MCF 10A (cell line): ENCODE measurements at places on chromosomes 1 and 21. TPM values are rescaled to one million over a fixed set of nuclear protein-coding genes. Genes with fewer than 3 reads are reported as not detected.

DNA sequence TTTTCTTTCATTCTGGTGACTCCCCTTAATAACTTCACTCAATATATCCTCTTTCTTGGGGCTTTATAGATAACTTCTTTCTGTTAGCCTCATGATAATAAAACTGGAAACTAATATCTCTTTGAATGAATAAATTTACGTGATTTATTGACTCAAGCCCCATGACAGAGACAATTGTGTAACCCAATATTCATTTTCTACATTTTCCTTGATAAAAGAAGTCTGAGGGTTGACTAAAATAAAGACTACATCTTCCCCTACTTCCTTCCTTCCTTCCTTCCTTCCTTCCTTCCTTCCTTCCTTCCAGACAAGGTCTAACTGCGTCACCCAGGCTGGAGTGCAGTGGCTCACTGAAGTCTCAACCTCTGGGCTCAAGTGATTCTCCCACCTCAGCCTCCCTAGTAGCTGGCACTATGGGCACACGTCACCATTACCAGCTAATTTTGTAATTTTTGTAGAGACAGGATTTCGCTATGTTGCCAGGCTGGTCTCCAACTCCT lies 85.1 kb downstream of the CYYR1 start:
- no peak for DNase-seq

DNA sequence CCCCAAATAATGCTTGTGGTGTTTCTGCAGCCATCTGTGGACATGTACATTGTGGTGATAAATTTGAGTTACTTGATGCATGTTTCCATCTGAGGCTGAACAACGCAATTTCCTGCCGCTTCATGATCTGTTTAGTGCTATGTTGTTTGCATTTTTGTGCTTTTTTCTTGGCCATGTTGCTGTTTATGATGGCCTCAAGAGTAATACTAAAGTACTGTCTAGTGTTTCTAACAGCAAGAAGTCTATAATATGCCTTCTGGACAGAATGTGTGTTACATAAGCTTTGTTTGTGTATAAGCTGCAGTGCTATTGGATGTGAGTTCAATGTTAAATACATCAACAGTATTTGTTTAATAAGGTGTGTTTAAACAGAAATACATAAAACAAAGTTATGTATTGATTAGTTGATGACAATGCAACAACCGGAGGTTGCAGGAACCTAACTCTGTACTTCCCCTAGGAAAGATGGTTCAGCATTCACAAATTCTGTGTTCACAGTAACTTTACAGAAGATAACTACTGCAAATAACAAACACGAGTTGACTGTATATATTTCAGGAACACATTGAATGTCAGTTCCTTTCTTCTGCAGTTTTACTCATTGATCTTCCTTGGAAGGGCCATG lies 114.8 kb upstream of the USP24 start:
- no peak for DNase-seq

DNA sequence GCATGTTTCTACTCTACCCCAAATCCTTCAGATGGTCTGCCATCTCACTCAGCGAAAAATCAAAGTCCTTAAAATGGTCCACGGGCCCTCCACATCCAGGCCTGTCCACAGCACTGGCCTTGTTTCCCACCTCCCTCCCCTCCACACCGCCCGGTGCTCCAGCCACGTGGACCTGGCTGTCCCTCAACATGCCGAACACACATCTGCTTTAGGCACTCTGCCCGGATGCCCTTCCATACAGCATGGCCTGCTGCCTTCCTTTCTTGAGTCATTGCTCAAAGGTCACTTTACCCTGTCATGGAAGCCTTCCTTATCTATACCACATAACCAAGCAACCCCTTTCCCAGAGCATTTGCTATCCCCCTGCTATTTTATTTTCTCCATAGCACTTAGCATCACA lies 143.0 kb downstream of the DNM3 start:
- DNase-seq: no peak

PADI3 gene
- 0.12 TPM in 1 of 2 replicates, not detected in the other for total RNA-seq

DNA sequence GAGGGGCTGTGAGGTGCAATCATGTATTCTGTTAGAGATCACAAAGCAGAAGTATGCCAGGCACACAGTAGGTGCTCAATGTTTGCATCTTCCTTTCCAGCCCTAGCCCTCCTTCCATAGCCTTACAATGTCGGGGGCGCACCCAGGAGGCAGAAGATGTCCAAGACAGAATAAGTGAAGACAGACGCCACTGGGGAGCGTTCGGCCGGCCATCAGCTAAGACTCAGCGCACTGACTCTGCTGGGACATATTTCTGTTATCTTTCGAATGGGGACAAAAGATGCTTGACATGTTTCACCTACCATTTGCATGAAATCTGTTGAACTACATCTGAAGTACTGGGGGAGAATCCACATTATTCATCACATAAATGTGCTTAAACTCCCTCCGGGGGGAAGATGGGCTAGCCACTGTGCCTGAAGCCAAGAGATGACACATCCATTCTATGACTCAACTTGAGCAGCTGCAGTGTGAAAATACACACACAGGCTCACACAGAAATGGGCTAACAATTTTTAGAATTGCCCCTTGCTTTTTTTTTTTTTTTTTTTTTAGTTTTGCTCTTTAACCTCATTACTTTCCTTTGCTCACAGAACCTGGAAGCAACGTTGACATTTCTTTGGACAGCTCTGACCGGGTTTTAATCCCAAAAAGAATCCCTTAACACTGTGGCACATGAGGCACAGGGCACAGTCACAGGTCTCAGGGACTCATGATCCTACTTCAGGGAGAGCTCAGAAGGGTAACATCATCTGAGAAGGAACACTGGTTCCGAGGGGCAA lies 7.9 kb downstream of the TIAM1 start:
- DNase-seq: peak; percentile 88

GCSAML gene
- not detected in 2 replicates for total RNA-seq
